ENCODE measurements at places on chromosomes 7 and 10.

DNA sequence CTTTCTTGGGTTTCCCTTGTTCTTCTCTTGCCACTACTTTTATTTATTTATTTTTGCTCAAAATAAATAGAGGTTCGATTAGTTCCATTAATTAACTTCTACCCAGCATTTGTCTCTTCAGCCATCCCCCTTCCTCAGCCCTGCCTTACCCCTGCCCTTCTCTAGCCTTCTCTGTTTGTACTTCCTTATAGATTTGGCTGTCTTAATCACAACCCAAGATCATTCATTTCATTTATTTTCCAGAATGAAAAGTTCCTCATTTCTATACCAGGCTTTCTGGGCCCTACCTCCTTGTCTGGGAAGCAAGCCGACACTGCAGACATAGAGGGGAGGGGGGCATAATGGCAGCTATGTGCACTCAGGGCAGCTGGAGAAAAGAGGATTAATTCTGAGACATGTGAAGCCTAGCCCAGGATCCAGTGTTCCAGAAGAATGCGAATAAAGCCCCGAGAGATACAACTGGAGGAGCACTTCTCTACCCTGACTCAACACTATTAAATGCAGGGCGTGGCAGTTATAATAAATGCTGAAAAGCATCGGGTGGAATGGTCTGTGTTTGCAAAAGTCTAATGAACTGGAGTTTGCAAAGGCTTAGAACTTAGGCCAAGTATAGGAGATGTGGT lies 6.4 kb upstream of the PDCD4 start:
- DNase-seq: no peak

DNA sequence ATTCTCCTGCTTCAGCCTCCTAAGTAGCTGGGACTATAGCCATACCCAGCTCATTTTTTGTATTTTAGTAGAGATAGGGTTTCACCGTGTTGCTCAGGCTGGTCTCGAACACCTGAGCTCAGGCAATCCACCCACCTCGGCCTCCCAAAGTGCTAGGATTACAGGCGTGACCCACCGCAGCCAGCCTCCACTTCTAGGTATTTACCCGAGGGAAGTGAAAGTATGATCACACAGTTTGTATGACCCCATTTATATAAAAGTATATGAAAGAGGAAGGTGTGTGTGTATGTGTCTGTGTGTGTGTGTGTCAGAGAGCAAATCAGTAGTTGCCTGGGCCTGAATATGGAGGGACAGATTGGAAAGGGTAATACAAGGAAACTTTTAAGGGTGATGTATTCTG lies 2.0 kb upstream of the PURB start:
- DNase-seq: peak; percentile 28

GRCh38 chr7:144784943-144785342 lies 50.9 kb downstream of the TPK1 start:
- DNase-seq: no peak

GRCh38 chr10:71234004-71234894 lies 21.9 kb downstream of the UNC5B start:
- DNase-seq: no peak

- DNase-seq: no peak
These were observed 340.2 kb downstream of the SUGCT start for GRCh38 chr7:40474790-40475680.

- no peak for DNase-seq
These were observed 149.2 kb downstream of the PDE1C start for GRCh38 chr7:31921047-31921446.

DNA sequence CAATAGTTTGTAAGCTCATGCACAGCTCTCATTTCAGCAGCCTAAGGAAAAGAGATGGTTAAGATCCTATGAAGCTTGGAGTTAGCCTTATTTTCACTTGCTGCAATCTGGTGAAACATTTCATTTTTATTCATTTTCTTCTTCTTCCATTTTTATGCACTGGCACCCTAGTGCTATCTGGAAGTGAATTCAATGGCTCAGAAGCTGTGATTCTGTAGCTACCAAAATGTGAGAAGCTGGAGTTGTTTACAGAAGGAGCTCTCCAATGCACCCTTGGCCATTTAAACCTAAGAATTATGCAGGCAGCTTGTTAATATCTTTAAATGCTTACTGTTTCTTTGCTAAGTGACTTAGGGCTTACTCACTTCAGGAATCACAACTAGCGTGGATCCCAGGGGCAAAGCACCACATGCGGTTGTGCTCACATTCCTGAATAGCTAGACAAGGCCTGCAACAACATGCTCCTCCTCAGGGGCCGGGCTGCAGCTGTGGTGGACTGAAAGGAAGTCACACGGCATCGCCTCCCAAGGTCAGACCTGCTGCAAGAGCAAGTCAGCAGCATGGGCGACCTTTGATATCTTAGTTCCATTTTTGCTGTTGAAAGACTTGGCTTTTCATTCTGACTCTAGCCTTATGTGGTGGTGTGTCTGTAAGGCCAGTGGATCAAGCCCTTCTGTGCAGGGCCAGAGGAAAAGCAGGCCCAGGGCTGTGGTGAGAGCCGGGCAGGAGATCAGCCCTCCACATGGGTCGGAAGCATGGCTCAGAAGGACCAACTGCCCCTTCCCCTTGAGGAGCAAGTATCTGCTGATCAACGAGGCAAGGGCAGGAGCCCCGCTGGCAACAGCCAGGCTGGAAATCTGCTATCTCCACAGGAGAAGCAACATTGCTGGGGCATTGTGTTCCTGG lies 91.9 kb upstream of the MBL2 start:
- DNase-seq: no peak

DNA sequence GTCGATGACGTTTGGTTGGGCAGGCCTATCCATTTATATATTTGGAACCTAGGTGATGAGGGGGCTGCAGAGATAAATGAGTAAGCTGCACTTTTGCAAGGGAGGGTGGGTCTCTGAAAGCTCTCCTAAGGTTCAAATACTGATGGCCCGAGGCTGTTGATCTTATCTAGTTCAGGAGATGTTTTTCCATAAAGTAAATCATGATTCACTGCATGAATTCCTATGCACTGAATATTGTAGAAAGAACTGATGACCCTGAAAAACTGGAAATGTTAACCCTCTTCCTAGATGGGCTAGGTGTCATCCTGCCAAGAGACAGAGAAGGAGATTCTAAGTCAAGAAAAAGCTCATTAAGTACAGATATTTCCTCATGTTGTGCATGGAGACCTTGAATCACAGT lies 459.9 kb downstream of the PLXNA4 start:
- no peak for DNase-seq

- DNase-seq: no peak
These were observed 71.1 kb upstream of the INSYN2A start for GRCh38 chr10:127267442-127267841.

GRCh38 chr10:106392778-106393177 lies 771.7 kb downstream of the SORCS1 start:
- DNase-seq: no peak

DNA sequence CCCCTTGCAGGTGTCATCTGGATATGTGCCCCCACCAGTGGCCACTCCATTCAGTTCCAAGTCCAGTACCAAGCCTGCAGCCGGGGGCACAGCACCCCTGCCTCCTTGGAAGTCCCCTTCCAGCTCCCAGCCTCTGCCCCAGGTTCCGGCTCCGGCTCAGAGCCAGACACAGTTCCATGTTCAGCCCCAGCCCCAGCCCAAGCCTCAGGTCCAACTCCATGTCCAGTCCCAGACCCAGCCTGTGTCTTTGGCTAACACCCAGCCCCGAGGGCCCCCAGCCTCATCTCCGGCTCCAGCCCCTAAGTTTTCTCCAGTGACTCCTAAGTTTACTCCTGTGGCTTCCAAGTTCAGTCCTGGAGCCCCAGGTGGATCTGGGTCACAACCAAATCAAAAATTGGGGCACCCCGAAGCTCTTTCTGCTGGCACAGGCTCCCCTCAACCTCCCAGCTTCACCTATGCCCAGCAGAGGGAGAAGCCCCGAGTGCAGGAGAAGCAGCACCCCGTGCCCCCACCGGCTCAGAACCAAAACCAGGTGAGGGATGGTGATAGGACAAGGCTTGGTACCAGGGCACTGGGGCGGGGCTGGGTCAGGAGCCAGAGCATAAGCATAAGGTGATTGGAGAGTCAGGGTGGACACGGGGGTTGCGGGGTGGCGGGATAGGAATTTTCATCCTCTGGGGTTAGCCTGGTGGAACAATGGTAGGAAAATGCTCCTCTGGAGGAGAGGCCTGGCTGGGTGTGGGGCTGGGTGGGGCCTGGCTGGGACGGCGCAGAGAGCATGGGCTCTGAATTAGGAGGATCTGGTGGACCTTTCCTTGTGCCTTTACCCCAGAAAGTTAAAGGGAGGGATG lies 1.9 kb downstream of the ZYX start:
- no peak for DNase-seq

DNA sequence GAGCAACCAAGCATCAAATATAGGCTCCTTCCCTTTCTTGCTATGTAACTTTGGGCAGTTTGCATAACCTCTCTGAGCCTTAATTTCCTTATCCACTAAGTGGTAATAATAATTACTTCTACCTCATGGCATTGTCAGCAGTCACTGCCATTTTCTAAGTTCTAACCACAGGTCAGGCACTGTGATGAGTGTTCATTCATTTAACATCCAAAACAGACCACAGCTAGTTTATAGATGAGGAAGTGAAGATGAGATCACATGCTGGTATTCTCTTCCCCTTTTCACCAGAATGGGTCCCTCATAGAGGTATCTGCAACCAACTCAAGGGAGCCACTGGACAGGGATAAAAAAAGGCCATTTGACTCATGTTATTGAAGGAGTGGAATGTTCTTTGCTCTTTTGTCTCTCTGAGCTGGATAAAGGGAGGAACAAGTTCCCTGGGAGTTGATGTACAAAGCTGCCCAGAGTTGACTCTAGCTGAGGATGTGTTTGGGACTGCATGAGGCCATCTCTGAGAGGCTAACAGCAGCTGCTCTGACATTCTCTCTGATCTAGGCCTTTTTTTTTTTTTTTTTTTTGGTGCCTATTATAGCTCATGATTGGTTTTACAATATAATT lies 65.0 kb downstream of the DNAJC12 start:
- DNase-seq: no peak

DNA sequence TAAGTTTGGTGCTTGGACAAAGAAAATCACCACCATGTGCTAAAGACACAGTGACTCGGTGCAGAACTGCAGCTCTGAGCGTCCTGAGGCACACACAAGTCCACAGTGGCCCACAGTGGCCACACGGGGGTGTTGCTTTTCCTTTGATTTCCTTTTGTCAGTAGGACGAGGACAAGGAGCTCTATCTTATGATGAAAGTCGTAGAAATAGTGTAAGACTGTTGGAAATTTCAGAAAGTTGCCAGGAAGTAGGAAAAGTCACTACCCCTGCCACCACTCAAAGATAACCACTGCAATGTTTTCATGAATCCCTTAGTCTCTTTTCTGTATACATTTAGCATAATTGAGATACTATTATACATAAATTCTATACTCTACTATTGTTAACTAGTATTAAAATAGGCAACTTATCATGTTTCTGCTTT lies 146.0 kb downstream of the TNS3 start:
- DNase-seq: peak; percentile 16

DNA sequence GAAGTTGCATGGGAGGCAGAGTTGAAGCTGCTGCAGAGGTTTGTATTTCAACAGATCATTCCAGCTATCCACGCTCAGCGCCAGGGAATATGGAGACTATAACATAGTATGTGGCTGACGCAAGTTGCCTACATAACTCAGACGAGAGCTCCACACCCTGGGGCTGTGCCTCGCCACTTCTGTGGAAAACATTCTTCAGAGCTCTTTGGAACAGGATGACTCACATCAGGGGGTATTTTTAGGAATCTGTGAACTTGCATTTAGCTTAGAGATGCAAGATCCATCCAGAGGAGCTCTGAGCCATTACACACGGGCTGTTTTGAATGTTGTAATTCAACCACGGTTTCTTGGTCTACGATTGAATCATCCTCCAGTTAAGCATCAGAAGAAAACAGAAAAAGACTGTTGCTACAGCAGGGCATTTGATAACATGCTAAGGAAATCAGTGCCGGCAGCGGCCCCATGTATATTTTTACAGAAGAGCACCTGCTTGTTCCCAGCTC lies 481.5 kb upstream of the AKR1E2 start:
- peak; percentile 18 for DNase-seq

DNA sequence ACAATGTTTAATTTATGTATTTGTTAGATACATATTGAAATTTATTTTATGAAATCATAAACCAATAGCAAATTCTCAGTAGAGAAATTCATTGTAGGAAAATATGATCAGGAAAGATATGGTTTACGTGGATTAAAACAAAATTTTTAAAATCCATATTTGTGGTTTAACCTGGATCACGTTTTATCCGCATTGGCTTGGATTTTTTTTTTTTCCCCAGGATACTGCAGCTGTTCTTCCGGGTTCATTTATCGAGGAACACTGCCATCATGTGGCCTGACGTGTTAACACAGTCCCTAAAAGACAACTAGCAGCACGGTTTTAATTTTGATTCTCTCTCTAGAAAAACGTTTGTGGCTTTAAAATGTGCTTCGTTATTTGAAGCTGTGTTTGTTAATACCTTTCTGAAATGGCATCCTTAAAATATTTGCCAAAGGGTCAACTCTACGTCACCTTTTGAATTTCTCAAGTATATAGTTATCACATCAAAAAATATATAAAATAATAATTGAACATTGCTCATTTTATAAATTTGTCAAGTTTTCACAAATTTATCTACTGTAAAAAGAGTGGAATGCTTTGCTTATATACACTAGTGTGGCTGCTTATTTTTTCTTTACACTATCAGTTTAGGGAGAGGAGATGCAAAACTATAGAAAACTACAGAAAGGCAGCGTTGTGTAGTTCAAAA lies 8.7 kb upstream of the ASB4 start:
- DNase-seq: peak; percentile 76

DNA sequence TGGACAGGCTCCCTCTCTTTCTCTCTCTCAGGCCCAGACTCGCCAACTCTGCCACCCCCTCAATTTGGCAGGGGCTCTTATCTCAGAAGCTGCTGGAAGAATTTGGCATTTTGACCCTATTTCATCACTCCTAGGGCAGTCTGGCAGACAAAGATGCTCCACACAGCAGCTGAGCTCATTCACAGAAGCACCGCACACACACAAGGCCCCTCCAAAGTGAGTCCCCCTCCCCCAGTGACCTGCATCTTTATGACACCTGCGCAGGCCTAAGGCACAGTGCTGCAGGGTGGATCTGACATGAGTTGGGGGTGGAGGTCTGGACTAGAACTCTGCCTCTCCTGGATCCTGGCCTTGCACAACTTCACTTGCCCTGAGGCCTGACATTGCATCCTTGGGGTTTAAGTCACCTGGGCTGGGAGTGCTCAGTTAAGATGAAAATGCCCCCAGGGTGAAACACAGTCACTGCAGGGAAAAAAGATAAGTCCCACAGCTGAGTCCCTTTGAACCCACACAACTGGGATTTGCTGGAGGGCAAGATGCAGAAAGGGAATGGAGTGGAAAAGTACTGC lies 41.1 kb upstream of the DUSP5 start:
- no peak for DNase-seq

- no peak for DNase-seq
These were observed 106.2 kb downstream of the TFEC start for GRCh38 chr7:115924411-115924810.

- no peak for DNase-seq
These were observed 10.7 kb downstream of the KMT2E start for GRCh38 chr7:105024734-105025133.

- no peak for DNase-seq
These were observed 22.9 kb downstream of the CRHR2 start for GRCh38 chr7:30659312-30659711.
